ENCODE measurements at places on chromosomes 4 and X.

DNA sequence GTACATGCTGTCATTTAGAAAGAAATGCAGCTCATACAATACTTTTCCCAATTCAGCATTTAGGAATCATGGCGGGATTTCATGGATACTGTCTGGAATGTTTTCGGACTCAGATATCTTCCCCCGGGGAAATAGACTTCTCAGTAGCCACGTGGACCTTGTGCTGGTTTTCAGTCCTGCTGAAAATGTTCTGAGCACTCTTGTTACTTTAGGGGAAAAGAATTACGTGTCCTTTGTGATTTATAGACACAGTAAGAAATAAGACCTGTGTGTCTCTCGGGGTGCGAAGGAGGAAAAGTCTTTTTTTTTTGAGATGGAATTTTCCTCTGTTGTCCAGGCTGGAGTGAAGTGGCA is 3.8 kb downstream of the CD99 start:
- DNase-seq, result no peak

- DNase-seq, result no peak
These were observed 20.7 kb upstream of the MAB21L2 start for GRCh38 chr4:150561143-150561737.

DNA sequence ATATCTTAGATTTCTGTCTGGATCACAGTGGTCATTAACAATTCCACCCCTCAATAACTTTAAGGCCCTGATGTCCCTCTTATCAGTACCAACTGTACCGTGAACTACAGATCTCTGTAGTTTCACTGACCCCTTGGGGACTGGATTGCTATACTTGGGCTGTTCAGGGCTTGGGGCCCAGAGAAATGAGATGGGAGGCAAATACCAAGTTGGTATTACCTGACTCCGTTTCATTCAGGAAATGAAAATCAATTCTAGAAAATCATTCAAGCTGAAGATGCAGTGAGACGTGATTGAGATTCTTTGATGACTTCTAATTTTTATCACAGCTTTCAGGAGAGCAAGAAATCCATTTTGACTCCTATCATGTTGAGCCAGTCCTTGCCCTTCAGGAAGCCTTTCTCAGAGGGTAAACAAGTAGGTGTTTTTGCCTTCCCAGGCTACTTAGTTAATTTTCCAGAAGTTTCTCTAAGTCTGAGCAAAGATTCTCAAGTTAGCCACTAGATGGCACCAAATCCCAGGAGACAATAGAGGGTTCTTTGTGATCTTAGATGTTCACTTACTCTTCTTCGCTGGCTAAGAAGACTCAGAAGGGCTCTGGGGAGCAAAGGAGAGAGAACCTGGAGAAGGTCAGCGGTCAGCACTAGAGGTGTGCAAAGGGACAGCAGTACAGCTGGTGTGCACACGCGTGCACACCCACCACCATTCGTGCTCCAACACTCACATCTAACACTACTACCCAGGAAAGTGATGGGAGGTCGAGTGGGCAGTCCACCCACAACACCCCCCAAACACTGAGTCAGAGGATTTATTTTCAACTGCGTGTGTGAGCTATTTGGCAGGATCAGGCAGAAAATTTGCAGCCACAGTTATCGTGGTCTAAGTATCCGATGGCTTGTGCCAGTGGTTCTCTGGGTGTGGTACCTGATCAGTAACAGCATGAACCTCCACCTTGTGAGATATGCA is 7.4 kb downstream of the HNRNPH2 start:
- peak; percentile 73 for DNase-seq

DNA sequence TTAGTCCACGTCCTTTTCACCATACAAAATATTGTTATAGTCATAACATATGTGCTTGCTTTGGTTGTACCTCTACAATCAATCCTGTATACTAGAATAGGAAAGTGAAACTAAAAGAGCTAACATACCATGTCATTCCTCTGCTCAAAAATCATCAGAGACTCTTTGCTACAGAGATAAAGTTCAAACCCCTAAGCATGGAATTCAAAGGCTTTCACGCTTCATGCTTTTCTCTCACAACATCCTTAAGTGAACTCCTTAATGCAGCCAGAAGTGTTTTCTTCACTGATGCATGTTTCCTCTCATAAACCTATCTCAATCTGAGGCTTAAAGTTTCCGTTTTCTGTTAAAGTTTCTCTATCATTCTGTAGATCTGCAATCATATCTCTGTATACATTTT is 744.6 kb upstream of the IGFBP7 start:
- no peak for DNase-seq

DNA sequence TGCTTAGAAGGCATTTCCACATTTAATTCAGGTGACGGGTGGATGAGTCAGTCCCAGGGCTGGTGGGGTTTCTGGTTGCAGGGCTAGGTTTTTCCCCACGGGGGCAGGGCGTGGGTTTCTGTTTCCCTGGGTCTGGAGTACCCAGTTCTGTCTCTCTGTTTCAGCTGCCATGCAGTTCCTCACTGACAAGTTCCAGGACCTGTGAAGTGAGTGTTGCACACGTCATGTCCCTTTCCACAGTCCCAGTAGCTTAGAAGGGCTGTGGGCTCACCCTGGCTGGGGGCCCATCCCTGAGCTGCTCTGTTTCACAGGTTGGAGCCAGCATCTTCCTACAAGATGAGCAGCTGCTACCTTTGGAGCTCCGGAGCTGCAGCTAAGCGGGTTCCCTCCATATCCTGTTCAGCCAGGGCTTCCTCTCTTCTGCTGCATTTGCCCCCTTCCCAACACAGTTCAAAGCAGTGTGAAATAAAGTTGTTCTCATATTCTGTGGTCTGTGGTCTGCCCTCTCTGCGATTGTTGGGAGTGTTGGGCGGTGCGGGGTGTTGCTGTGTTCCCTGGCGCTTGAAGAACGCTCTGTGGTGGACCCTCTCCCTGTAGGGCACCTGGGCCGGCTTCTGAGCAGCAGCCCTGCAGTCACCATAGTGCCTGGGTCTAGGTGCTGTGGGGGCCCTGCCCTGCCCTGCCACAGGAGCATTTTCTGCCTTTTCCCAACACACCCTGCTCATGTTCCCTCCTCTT is 3.9 kb downstream of the LOC101059915 start:
- peak; percentile 23 for DNase-seq

DNA sequence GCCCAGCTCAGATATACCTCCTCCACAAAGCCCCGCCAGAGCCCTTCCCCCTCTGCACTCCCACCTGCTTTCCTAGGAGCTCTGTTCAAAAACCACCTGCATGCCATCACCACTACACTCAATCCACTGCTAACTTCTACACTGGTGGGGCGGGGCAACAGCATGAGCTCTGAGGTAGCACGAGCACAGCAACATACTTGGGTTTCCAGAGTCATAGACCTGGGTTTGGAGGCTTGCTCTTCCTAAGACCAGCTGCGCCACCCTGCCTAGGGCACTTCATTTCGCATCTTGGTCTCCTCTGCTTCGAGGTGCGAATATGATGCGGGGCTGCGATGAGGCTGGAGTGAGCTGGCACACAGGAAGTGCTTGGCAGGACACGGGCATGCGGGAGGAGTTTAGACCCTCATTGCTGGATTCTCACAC is 3.6 kb downstream of the SASH3 start:
- DNase-seq, result no peak

GRCh38 chr4:183395395-183395794 is 49.0 kb upstream of the CDKN2AIP start:
- no peak for DNase-seq

DNA sequence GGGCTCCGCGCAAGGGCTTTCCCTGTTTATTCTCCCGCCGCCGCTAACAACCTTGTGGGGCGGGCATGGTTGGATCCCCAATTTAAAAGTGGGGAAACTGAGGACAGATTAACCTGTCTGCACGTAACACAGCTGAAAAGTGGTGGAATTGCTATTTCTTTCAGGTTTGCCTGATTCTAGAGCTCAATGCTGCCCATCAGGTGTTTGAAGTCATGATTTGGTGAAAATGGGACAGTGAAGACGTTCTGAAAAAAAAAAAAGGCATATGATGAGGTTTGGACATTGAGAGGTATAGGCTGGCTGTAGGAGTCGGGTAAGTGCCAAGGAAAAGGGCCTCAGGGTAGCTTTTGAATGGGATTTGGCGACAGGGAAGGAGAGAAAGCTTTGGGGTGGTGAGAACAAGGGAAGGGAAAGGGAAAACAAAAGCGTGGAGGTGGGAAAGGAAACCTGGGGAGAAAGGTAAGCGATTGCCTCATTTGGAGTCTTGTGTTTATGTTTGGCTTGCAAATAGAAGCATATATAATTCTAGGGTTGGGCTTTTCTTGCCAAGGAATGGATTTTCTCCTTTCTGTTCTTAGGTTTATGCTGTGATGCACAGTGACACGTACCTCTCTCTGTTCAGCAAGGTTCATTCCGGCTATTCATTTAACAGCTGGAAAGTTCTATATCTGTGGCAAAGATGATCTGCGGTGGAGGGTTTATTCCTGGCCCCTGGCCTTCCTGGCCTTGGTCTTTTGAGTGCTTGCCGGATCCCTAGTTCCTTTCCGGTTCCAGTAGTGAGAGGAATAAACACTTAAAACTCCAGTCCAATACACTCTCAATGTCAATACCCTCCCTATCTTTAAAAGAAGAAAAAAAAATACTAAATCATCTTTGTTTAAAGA is 2.4 kb upstream of the STIM2 start:
- no peak for DNase-seq

DNA sequence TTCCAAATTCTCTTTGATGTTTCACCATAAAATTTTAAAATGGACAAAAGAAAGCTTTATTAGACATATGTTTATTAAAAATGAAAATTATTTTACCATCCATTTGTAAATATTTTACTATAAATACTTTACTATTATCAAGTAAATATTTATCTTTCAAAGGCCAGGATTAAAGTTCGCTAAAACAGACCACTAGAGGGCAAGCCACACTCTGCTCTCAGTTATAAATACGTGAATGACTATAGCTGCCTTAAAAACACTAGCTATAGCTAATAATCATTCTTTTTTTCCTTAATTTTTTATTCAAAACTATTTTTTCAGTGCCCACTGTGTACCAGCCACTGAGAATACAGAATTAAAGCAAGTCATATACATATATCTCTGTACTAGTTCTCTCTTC is 38.6 kb downstream of the UNC5C start:
- peak; percentile 40 for DNase-seq

DNA sequence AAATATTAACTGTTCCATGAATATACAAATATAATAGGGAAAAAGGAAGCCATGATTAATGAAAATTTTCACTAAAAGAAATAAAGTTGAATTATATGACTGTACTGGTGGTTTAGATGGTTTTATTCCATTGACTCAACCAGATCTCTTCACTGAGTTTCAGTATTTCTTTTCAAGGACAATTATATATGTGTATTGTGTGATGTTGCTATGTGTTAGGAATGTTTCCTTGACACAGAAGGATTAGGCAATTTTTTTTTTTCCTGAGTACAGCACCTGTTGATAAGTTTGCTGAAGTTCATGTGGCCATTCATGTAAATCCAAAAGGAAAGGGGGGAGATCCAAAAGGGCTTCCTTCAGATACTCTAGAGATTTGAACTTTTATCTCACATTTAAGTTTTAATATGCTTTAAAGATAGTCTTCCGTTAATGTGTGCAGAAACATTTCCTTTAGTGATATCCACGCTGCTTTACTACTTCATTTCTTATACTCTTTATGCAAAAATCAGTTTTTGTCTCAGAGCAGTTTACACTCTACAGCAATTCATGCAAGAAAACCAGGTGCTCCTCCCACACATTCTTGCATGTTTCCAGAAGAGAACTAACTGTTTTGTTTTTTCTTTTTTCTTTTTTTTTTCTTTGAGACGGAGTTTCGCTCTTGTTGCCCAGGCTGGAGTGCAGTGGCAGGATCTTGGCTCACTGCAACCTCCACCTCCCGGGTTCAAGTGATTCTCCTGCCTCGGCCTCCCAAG is 249.1 kb downstream of the RPA4 start:
- DNase-seq, result no peak

DNA sequence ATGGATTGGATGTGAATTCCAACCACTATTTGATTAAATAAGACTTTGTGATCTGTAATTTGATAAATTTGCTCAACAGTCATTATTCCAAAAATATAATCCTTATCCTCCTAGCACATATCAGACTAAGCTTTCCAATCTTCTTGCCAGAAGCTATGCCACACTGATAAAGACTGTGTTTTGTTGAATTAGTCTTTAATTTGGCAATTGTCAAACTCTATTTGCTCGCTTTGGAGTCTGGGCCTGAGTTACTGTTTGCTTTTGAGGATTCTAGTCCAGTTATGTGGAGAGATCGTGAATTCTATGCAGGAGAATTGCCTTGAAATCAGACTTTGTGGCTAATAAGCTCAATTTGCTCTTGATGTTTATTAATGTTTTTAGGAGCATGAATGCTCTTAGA is 10.9 kb upstream of the RNF150 start:
- no peak for DNase-seq

GRCh38 chr4:76302826-76303438 is 3.6 kb upstream of the STBD1 start:
- peak; percentile 73 for DNase-seq
